ENCODE measurements at places on chromosomes 3 and 15.

- H3K4me3 ChIP-seq = no peak overlapping the region
- H3K27me3 ChIP-seq = no peaks in the 10 kb centered on the region
- no peaks in the 10 kb centered on the region for H3K4me1 ChIP-seq
- no peaks in the 10 kb centered on the region for H3K36me3 ChIP-seq
- DNase-seq = no peak
Observed at GRCh38 chr3:169687603-169688002, 24.1 kb upstream of the MECOM start.

GRCh38 chr3:13347390-13347950 lies 72.7 kb downstream of the NUP210 start:
- H3K36me3 ChIP-seq = peaks cover 1% of the 10 kb centered on the region
- no peak overlapping the region for H3K27ac ChIP-seq
- no peaks in the 10 kb centered on the region for H3K27me3 ChIP-seq
- no peak for DNase-seq
- H3K4me3 ChIP-seq = no peak overlapping the region

GRCh38 chr3:73808862-73809509 lies 184.2 kb upstream of the PDZRN3 start:
- no peak overlapping the region for H3K27ac ChIP-seq
- DNase-seq = no peak
- no peaks in the 10 kb centered on the region for H3K36me3 ChIP-seq
- no peak overlapping the region for H3K4me3 ChIP-seq

DNA sequence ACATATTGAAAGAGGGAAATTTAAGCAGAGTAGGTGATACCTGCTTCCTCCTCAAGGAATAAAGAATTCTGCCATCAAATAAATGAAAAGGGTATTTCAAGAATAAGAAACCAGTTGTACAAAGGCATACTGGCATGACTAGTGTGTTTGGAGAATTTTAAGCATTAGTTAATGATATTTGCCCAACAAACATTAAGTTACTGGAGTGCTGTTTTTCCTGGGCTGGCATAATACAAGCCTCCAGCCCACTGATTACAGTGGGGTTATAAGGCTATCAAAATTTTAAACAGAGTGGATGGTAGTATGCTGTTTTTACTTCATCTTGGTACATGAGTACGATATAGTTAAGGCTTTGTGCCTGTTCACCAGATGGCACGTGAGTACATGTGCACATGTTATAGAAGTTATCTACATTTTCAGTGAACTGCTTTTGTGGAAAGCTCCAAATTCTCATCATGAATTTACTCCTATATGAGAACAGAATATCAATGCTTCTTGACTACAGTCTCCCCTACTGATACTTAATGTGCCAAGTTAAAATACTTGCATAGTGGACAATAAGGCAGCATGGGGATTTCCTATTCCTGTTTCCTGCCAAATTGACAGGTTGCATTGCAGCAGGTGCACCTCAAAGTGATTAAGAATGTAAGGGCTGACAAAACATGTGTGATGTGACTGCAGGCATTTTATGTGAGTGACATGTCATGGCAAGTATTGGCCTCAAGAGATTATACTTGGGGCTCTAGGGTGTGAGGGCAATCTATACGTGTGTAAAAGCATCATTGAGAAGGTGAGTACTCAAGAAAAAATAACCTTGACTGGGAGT lies 14.9 kb downstream of the NAALADL2 start:
- H3K27me3 ChIP-seq = no peaks in the 10 kb centered on the region
- H3K36me3 ChIP-seq = no peaks in the 10 kb centered on the region
- H3K4me3 ChIP-seq = no peak overlapping the region
- no peak overlapping the region for H3K27ac ChIP-seq

GRCh38 chr15:101266787-101267186 lies 10.5 kb downstream of the SELENOS start:
- H3K4me3 ChIP-seq = no peak overlapping the region
- H3K4me1 ChIP-seq = no peaks in the 10 kb centered on the region
- no peak for DNase-seq
- H3K36me3 ChIP-seq = peaks cover 3% of the 10 kb centered on the region

GRCh38 chr3:104519468-104520227 lies 847.1 kb upstream of the ALCAM start:
- H3K27ac ChIP-seq = no peak overlapping the region
- no peak overlapping the region for H3K4me3 ChIP-seq
- no peaks in the 10 kb centered on the region for H3K27me3 ChIP-seq
- no peaks in the 10 kb centered on the region for H3K4me1 ChIP-seq
- no peak for DNase-seq

GRCh38 chr3:83894223-83894622 lies 1064.6 kb upstream of the CADM2 start:
- H3K27me3 ChIP-seq = no peaks in the 10 kb centered on the region
- no peak overlapping the region for H3K4me3 ChIP-seq
- no peak overlapping the region for H3K27ac ChIP-seq
- no peak for DNase-seq
- no peaks in the 10 kb centered on the region for H3K36me3 ChIP-seq
